ENCODE measurements at places on chromosomes 7 and 10.

GRCh38 chr10:90884431-90884830 is 12.7 kb downstream of the RPP30 start:
- peak; percentile 46 for DNase-seq

DNA sequence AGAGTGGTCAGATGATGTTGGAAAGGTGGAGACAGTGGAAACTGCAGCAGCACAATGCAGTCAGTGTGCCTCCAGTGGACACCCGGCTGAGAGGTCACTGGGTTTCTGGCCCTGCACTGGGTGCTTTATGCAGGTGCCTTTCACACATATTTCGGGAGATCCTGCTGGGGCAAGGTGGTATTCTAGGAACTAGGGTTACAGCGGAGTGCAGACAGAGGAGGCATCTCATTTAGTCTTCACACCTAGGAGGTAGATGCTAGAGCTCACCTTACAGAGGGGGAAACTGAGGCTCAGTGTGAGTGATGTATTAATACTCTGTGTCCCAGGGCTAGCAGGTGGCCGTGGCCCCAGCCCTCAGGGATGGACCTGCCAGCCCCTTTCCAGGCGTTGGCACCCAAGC is 103.9 kb upstream of the KCTD7 start:
- no peak for DNase-seq

DNA sequence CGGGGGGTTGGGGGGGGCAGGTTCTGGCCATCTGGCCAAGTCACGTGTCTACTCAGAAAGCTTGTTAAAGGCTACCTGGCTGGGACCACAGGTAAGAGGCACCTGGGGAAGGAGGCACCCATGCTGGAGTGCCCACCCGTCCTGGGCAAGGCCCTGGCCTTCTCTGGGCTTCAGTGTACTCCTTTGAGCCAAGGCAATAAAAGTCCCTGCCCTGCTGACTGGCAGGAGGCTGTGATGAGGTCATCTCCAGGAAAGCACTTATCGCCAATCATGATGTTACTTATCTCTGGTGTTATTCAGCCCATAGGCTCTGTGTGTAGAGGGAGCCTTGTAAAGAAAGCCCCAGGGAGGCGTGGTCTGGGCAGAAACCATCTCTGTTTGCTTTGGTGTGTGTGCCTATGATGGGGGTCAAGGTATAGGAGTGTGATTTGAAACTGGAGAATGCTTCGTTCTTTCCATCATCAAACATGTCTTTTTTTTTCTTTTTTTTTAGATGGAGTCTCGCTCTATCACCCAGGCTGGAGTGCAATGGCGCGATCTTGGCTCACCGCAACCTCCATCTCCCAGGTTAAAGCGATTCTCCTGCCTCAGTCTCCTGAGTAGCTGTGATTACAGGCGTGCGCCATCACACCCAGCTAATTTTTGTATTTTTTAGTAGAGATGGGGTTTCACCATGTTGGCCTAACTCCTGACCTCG is 2.5 kb upstream of the CLDN4 start:
- DNase-seq, result peak; percentile 54

GRCh38 chr10:62424026-62424425 is 49.9 kb downstream of the ZNF365 start:
- no peak for DNase-seq

GRCh38 chr10:59807629-59808620 is 54.7 kb upstream of the MRLN start:
- DNase-seq, result no peak

DNA sequence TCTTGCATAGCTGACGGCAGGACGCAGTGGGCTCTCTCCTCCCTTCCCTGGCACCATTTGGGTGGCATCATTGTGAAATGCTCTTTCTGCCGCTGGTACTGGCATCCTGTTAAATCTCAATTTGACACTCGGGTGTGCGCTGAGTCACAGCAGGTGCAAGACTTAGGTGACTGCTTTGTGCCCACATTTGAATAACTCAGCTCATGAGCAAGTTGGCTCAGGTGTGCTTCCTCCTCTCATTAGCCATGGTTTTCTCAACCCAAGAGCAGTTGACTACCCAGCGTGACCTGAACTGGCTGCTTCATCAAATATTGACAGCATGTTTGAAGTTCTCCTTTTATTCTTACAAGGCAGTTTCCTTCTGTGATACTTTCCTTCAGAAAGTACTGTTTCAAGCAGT is 24.6 kb upstream of the NFE2L3 start:
- no peak for DNase-seq

DNA sequence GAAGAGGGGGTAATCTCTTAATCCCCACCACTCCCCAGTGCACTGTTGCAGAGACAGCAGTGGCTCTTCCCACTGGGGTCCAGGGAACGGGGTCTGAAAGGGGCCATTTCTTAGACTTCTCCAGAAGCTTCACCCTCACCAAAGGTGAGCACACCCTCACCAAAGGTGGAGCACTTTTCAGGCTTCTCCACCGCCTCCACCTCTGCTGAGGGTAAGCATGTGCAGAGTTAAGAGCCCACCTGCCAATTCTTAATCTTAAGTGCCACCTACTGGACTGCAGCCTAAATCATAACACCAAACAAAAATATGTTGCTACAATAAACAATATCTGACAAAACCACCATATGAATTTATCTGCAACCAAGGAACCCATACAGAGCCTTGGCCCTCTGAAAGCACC is 27.0 kb downstream of the SNX13 start:
- DNase-seq, result no peak

DNA sequence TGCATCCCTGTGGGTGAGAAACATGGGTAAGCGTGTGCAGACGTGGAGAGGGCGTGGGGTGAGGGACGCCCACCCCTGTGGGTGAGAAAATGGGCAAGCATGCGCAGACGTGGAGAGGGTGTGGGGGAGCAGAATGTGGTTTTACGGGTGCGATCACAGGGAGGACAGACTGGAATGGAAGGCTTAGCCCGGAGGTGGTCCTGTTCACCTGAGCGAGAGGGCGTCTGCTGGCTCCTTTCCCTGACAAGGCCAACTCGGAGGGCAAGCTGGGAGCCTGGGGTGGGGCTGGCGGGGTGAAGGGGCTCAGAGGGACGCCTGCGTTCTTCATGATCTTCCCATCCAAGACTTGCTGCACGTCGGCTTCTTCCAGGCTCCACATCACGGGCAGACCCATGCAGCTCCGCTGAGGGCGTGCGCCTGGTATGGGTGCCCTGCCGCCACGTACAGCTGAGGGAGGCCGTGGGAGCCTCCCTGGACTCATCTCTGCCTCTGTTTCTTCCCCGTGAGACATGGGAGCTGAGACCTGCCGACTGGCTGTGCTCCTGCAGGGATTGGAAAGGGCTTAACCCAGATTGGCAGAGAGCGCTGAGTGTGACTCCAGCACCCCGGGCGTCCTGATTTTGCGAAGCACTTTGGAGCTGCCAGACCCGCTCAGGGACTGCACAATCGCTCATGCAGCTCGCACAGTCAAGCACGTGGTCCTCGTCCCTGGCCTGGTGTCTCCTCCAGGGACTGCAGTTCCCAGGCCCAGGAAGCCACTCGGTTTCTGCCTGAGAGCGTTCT is 74.3 kb upstream of the SHH start:
- DNase-seq, result no peak

DNA sequence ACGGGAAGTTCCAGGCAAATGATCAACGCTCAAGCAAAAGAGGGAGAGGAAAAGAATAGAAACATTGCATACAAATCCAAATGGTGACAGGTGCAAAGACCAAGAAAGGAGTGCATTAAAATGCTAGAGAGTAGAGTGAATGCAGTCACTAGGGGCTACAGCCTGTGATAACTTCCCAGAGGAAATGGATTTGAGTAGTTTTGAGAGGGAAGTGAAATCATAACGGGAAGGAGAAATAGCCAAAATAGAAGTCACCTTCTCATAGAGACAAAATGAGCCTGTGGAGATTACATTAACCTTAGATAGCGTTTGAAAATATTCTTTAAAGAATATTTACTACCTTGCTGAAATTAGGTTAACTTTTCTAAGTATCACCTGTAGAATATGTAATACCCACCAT is 26.5 kb downstream of the NUP42 start:
- no peak for DNase-seq
